Caco-2 (cell line): ENCODE measurements at places on chromosomes 1 and 21.

DNA sequence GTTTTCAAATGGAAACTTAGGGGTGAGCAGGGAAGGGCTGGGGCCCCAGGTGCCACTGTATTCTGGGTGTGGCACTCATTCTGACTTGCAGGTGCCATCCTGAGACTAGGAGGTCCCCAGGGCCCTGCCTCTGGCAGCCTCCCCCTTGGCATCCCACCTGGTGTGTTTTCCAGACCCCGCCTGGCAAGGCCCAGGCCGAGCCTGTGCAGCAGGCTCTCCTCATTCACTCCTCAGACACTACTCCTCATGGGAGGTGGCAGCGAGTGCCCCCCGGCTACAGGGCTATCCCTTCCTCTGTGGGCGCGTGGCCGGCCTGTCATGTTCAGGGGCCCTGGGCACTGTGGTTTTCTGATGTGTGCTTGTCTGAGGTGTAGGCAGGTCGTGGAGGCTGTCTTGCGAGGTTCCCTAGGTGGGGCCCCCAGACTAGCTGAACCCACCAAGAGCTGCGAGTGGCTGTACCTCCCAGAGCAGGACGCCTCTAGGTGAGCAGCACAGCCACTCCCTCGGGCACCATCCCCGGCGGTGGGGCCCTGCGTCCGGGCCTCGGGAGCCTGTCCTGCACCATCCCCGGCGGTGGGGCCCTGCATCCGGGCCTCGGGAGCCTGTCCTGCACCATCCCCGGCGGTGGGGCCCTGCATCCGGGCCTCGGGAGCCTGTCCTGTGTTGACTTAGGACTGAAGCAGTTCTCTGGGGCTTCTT lies 13.2 kb downstream of the SLX9 start:
- DNase-seq = no peak

DNA sequence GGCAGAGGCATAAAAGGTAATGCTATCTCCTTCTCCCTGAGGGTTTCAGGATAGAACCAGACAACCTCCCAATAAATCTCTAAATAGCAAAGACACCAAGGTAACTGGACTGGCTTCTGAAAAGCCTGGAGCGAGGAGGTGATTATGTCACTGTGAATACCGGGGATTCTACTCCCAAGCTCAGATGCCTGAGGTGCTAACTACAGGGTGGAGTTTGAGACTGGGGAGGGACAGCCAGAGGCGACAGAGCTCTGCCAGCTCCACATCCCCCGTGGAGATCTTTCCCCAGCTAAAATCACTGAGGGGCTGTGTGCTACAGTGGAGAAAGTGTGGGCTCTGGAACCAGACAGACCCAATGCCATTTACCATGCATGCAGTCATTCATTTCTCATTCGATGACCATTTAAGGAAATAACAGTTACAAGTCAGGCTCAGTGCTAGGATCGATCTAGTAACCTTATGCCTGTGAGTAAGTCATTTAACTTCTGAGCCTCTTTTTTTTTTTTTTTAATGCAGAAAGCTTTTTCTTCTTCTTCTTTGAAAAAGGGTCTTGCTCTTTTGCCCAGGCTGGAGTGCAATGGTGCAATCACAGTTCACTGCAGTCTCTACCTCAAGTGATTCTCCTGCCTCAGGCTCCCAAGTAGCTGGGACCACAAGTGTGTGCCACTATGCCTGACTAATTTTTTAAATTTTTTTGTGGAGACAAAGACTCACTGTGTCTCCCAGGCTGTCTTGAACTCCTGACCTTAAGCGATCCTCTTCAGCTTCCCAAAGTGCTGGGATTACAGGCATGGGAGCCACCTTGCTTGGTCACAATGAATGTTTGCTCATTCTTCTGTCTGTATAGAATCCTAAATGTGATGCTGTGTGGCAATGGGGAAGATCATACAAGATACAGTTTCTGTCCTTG lies 8.1 kb upstream of the SLC45A3 start:
- no peak for DNase-seq

DNA sequence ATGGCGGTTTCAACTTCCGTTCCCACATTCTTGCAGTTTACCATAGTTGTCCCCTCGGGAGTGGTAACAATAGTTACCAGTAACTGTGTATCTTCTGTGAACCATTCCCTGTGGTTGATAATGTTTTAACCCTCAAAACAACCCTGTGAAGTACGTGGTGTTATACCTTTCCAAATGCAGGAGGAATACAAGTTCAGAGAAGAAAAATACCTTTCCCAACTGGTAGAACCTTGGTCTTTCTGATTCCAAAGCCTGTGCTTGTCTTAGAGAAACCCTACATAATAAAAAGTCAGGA lies 789 bp downstream of the BTF3L4 start:
- no peak for DNase-seq

DNA sequence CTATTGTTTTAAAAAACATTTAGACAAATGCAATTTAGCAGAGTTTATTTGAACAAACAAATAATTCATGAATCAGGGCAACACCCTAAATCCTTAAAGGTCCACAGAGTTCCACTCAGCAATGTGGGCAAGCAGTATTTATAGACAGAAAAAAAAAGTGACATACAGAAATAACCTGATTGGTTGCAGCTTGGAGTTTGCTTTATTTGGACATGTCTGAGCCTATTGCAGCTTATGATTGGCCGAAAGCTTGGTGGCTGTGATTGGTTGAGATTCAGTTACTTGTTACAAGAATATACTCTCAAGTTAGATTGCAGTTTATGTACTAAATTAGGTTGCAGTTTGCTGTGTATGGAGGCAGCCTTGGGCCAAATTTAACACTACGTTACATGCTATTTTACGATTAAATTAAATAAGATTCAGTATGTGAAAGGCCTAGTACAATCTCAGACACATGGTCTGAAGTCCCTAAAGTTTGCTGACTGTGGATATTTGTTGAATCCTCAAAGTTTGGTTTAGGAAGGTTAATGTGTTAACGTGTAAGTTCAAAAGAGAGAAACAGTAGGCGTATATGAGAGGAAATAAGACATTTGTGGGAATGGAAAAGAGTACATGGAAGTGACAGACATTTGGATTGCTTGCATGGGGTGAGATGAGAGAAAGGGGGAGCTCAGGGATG lies 6.9 kb upstream of the CAMSAP2 start:
- no peak for DNase-seq

DNA sequence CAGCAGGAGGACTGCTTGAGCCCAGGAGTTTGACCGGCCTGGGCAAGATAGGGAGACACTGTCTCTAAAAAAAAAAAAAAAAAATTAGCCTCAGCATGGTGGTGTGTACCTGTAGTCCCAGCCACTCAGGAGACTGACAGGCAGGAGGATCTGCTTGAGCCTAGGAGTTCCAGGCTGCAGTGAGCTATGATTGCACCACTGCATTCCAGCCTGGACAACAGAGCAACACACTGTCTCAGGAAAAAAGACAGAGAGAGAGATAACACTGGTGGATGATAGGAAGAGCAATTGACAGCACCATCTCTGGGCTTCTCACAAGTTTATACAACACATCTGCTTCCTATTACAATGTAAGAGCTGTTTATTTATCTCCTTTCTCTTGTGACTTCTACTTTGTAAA lies 2.4 kb upstream of the RNU11 start:
- DNase-seq = peak; percentile 44

DNA sequence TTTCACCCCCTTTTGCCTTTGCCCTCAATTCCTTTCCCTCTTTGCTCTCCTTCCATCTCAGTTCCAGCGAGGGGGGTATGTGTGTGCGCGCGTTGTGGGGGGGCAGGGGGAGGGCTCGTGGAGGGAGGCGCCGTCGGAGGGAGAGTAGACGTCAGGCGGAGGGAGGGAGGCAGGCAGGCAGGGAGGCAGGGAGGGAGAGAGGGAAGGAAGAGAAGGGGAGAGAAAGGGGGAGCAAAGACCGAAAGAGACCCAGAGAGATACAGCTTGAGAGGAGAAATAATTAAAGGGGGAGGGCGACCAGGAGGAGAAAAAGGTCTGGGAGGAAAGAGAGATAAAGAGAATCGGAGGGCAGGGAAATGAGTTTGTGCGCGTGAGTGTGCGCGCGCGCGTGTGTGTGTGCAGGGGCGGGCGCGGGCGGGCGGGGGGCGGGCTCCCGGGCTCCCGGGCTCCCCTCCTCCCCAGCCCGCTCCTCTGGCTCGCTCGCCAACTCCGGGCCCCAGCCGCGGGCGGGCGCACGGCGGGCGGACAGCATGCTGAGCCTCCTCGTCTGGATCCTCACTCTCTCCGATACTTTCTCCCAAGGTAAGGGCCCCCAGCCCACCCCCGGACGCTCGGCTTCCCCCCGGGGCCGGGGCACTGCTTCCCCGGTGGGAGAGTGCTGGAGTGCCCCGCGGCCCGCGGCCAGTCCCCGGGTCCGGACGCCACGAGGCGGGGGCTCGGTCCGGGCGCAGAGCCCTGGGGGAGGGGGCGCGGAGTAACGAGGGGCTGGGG lies at the start of gene KIRREL1:
TSS of gene KIRREL1 (plus strand) at position 499 of the 771 bp plus-strand sequence. CDS start at position 531, 32 bp downstream.
- peak; percentile 71 for DNase-seq

DNA sequence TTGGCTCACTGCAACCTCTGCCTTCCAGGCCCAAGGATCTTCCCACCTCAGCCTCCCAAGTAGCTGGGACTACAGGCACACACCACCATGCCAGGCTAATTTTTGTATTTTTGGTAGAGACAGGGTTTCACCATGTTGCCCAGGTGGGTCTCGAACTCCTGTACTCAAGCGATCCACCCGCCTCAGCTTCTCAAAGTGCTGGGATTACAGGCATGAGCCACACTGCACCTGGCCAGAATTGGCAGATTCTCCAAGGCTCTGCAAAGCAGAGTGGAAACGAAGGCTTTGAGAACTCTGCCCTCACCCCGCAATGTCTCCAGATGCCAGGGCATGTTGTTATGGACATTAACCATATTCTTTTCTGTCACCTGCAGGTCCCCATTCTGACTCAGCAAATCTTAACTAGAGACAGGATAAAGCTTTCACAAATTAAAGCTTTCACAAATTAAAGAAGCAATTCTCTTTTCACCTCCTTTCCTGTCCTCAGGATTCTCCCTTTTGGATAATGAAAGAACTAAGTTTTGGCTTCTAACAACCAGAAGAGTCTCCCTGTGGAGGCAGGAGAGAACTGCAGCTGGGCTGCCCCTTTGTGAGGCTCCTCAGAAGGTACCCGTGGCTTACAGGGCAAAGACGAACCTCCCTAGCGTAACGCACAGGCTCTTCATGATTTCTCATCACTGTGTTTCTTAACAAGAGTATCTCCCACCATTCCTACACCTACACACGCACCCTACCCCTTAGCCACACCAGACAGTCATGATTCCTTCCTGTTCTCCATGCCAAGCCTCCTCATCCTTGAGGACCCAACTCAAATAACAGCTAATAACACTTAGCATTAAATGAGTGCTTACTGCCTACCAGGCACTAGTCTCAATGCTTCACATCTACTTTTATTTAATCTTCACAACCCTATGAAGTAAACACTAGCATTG lies 29.8 kb downstream of the GPA33 start:
- peak; percentile 27 for DNase-seq

GRCh38 chr1:7159116-7159781 lies 374.0 kb downstream of the CAMTA1 start:
- DNase-seq = no peak

DNA sequence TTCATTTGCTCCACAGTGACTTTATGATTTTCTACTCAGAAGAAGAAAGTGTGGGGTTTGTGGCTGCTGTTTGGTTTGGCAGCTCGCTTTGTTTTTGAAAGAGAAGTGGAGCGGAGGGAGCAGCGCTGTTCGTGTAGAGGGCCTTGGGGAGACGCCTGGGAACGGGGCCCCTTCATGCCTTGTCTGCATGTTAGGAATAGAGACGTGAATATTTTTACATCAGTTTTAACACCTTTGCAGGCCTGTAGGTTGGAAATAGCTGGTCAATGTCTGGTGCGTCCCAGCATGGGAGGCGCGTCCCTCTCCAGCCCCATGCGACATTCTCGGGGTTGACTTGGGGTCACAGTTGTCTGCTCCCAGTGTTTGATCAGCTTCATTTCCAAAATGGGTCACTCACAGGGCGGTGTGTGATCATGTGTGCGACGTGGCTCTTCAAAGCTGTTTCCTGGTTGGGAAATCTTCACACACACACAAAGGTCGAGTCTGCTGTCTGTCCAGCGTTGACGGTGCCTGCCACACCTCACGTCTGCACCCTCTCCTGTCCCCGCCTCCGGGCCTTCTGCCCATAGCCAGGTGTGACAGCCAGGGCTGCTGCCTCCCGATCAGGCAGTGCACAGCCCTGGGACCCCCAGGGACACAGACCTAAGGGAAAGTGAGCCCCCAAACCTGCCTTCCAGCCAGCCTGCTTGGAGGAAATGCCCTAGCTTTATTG lies 149.2 kb downstream of the PSMG1 start:
- DNase-seq = peak; percentile 69

DNA sequence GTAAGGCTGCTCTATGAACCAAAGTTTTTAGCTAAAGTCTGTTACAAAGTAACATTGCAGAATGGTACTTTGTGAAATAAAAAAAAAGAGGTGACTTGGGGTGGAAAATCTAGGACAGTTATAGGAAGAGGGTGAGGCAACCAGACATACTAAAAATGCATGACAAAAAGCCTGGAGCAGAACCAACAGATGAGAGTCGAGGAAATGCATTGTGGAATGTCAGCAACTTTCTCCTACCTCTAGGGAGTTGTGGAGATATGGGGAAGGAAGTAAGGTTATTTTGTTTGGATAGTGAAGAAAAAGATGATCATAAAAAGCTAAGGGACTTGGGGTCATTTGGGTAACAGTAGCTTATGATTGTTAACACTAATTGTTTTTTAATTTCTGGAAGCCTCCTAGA lies 295.6 kb downstream of the S1PR1 start:
- DNase-seq = no peak

- DNase-seq = no peak
These were observed 562.4 kb upstream of the USP24 start for GRCh38 chr1:55777545-55777944.
